ENCODE measurements at places on chromosomes 3 and 15. TPM values are rescaled to one million over a fixed set of nuclear protein-coding genes. Genes with fewer than 3 reads are reported as not detected.

GRCh38 chr3:14358426-14359211 is 43.8 kb upstream of the SLC6A6 start:
- H3K27me3 ChIP-seq: peaks cover 7% of the 10 kb centered on the region
- no peak overlapping the region for H3K27ac ChIP-seq
- H3K4me3 ChIP-seq: no peak overlapping the region

- H3K4me1 ChIP-seq: peaks cover 91% of the 10 kb centered on the region
- H3K27me3 ChIP-seq: no peaks in the 10 kb centered on the region
- peaks cover 52% of the 10 kb centered on the region for H3K36me3 ChIP-seq
- DNase-seq: no peak
- no peak overlapping the region for H3K4me3 ChIP-seq
Observed at GRCh38 chr3:4515916-4516579, 22.9 kb downstream of the ITPR1 start.

- no peaks in the 10 kb centered on the region for H3K4me1 ChIP-seq
- no peak overlapping the region for H3K4me3 ChIP-seq
- DNase-seq: no peak
- no peaks in the 10 kb centered on the region for H3K36me3 ChIP-seq
Observed at GRCh38 chr15:99857836-99858235, 124.6 kb upstream of the LYSMD4 start.

GRCh38 chr15:80823120-80823519 is 44.0 kb downstream of the CEMIP start:
- H3K27me3 ChIP-seq: peaks cover 4% of the 10 kb centered on the region
- peaks cover 27% of the 10 kb centered on the region for H3K4me1 ChIP-seq
- no peaks in the 10 kb centered on the region for H3K36me3 ChIP-seq
- no peak for DNase-seq
- H3K27ac ChIP-seq: peak overlapping the region; percentile 25

The GP9 gene
- total RNA-seq: not detected

Data from activated B cell treated with CpG ODN at 0.5 μM for 24 hours (primary cell).